ENCODE measurements at places on chromosomes 4 and X.
A peak's percentile ranks its signal among the peaks of the same experiment; 100 is the strongest.

- DNase-seq = no peak
Observed at GRCh38 chr4:22941688-22942375, 249.1 kb downstream of the GBA3 start.

DNA sequence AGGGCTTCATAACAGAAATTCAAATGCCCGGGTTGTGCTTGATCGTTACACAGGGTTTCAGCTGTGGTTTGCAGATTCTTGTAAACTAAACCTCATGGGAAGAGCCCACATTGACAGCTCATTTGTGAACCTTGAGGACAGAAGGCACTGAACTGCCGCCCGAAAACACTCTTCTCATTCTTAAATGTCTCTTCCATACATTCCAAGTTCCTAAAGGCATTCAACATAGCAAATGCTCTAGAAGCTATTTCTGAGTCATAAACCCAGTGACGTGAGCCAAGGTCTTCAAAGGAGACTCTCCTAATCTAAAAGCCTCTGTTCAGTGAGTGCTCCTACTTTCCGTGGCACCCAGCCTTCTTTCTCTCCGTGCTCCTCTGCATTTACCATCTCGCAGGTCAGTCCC lies 737.8 kb upstream of the FRG1 start:
- DNase-seq = no peak

DNA sequence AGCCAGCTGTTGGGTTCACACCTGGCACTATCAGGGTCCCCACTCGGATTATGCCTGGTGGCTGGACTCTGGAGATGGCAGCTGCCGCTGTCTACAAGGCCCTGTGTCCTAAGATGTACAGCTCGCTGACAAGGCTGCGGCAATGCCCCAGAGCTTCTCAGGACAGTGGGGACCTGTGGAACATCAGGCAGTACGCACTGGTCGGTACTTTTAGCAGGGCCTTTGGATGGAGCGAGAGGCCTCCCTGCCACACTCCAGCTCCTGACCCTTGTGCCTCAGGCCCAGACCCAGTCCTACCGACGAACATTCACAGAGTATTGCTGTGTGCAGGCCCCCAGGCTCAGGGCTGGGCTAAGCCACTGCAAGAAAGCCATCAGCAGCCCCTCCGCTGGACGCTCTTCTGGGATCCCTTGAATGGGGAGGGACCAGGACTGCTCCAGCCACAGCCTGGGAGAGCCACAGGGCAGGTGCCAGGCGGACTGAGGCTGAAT lies 45.7 kb upstream of the HMX1 start:
- DNase-seq = no peak

DNA sequence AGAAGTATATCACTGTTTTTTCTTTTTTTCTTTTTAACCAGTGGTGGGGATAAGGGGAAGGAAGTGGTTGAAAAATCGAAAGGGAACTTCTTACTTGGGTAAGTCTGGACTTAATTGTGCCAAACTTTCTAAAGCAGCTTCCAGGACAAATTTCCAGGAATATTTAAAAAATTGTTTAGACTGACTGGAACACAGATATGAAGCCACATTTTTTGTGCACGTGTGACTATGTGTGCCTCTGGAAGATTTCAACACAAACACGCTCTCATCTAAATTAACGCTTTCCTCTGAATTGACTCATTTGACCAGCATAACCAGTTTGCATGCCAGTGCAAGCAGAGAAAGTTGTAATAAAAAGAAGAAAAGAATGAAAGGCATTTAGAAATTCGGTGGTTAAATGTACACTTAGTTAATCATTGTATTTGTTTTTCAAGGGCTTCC lies 18.8 kb upstream of the YTHDC1 start:
- no peak for DNase-seq

GRCh38 chr4:48738856-48739255 lies 41.2 kb downstream of the FRYL start:
- DNase-seq = no peak

- peak; percentile 66 for DNase-seq
Observed at GRCh38 chr4:102759831-102760644, 730 bp downstream of the MANBA start.

- DNase-seq = no peak
Observed at GRCh38 chr4:88251924-88252323, 32.4 kb downstream of the PPM1K start.
